ENCODE measurements at places on chromosomes 11 and 22.
A peak's percentile ranks its signal among the peaks of the same experiment; 100 is the strongest.

DNA sequence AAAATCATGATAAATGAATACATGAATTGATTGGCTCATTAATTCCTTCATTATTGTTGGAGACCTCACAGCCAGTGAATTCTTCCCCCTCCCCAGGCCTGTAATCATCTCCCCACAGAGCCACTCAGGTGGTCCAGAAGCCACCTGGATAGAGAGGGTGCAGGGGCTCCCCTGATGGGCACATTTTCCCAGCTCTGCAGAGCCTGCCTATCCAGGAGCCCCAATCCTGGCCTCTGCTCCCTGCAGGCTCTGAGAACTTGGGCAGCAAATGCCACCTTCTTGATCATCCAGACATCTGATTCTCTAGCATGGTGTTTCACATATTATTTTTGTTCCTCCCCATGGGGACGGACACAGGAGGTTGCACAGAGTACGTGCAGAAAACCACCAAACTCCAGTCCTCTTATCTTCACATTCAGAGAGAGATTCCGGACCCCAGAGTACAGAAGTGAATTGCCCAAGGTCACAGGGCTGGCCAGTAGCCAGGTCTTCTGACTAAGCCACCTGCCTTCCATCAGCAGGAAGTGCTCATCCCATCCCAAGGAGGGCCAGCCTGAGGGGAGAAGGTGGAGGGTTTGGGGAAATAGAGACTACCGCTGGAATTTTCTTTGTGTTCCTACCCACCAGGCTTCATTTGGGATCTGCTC, 348.0 kb downstream of the BUD13 start:
- no peak for DNase-seq

DNA sequence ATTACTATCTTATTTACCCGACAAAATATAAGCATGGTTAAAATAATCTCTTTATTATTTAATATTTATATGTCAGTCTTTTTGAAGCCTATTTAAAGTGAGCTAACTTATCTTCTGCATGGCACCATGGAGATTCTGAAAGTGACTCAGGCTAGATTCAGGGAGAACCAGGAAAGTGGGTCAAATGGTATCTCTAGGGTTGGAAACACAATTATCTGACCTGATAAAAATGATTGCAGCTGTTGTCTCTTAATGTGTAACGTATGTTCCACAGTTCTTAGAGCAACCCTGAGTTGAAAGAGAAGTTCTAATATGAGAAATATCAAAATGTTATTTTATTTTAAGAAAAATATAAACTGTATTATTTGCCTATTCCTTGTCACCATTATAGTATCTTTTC, 143.1 kb upstream of the CARD18 start:
- DNase-seq = no peak

DNA sequence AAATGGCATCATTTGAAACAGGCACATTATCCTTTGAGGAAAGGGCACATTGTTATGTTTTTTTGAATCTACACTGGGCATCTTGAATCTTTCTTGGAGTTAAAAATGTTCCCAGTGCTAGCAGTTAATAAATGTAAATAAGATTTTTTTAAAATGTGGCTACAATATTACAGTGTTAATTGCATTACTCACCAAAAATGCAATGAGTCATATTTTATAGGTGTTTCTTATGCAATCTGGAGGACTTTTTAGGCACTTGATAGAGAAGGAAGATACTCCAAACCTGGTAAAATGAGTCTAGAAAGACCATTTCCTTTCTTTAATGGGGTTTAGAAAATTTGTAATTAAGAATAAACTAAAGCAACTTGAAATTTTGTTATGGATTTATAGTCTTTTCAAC, 238.0 kb downstream of the METTL15 start:
- DNase-seq = no peak

GRCh38 chr11:110862407-110862806, 150.2 kb upstream of the ARHGAP20 start:
- DNase-seq = peak; percentile 20

DNA sequence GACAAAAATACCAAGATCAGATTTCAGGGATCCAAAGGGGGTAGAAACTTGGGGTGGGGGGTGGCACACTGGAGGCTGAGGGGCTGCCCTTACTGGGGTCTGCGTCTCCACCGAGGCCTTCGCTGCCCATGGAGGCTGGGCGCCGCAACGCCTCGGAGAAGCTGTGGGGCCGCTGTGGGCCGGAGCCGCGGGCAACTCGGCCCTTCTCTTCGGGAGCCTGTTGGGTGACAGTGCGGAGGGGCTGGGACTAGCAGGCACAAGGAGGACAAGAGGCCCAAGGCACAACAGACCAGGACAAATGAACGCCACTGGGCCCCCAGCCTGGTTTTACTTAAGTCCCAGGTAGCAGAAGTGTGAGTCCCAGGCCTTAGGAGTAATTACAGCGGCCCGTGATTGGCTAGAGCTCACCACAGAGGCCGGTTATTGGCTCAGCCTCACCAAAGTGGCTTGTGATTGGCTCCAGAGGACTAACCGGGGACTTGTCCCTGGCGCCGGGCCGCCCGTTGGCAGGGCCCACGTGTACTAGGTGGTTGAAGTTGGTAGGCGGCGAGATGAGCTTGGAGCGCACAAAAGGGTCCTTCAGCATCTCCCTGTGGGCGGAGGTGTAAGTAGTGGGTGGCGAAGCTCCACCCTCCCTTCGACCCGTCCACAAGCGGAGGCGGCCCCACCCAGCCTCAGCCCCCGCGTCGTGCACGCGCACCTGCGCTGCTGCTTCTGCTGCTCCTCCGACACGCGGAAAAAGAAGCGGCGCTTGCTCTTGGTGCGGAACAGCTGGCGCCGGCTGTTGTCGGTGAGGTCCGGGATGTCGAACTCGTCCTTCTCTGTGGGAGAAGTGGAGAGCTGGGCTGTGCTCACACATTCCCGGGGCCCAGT, 16.5 kb upstream of the MEN1 start:
- DNase-seq = no peak

DNA sequence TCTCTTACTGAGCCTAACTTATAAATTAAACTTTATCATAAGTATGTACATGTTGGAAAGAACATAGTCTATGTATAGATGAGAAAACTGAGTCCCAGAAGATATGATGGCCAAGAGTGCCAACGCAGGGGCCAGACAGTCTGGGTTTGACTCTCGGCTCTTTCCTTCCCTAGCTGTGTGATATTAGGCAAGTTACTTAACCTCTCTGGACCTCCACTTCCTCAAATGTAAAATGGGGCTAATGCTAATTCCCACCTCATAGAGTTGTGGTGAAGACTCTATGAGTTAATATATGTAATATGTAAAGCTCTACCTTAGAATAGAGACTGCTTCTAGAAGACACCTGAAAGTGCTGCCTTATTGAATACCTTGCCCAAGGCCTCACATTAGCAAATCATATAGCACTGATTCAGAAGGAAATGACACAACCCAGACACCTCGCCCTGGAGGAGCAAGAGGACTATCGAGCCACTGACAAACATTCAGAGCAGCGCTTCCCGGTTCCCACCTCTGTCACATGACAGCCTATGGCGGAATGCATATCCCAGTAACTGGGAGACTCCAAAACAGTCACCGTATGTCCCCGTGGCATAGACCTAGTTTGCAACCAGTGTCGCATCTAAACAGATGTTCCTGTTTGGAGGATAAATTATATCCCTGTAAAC, 11.3 kb upstream of the CCDC86 start:
- DNase-seq = no peak

DNA sequence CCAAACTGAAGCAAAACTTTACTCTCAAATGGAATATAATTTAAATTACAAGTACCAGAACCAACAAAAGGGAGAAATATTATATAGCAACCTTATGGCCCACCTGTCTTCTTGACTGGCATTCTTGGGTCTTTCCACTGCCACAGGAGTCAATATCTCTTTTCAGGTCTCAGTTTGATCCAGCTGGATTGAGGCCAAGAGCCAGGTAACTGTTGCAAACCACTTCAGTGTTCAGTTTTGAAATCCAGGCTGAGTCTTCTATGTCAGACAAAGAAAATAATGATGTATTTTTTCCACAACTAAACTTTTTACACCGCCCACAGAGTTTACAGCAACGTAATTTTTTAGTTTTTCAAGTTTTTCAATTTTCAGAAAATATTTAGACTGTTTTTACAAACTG, 648 bp downstream of the DLG2 start:
- DNase-seq = peak; percentile 10

- DNase-seq = no peak
These were observed 7.3 kb downstream of the GVQW3 start for GRCh38 chr11:76388408-76388807.

DNA sequence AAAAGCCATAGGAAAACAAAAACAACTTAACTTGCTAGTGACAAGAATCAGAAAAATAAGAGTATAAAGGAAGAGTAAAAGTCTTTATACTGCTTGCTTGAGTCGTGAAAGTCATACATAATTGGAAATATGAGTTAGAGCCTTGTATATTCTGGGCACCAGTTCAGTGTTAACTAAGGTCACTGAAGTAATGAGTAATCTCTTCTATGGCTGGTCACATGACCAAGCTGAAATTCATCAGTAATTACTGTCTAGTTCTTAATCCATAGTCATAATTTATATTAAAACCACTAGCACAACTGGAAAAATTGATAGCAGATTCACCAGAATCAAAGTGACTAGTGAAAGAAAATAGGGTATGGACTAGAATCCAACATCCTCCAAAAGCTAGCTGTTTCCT, 84.4 kb upstream of the SLC5A12 start:
- peak; percentile 33 for DNase-seq

DNA sequence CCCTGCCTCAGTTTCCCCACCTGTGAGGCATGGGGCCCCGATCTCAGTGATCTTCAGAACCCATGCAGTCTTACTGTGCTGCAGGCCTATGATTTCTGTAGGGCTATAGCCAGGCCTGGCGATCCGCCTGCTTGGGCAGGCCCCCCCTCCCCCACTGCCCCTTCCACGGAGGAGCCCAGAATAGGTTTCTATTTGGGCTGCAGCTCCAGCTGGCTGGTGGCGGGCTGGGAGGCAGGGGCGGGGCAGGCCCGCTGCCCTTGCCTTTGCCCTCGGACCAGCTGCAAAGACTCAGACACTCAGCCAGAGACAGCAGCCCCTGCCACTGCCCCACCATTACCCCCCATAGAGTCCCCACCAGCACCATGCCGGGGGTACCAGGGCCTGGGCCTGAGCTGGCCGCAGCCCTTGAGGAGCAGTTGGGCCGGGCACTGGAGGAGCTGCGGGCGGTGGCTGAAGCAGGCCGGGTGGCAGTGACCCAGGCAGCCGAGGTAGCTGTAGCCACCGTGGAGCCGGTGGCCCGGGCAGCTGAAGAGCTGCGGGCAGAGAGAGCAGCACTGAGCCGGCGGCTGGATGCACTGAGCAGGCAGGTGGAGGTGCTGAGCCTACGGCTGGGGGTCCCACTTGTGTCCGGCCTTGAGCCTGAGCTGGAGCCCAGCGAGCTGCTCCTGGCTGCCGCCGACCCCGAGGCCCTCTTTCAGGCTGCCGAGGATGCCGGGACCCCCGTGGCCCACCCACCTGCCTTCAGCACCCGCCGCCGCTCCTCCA, 12.2 kb downstream of the SMTN start:
- DNase-seq = no peak

GRCh38 chr22:18050065-18050464, 25.7 kb upstream of the MICAL3 start:
- no peak for DNase-seq

DNA sequence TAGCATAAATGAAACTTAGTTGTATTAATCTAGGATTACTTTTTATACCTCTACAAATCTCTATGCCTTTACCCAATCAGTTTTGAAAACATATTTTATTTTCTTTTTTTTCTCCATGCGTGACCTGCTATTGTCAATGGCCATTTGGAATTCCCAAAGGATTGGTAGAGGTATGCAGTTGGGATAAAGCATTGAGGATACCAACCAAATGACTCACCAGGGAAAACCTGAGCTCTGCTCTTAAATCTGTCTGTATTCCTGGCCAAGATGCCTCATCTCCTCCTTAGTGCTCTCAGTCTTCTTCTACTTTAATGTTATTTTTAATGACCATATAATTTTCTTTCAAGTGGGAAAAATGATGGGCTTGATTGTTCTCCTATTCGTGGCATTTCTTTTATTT, 61.9 kb downstream of the EHF start:
- DNase-seq = peak; percentile 12

DNA sequence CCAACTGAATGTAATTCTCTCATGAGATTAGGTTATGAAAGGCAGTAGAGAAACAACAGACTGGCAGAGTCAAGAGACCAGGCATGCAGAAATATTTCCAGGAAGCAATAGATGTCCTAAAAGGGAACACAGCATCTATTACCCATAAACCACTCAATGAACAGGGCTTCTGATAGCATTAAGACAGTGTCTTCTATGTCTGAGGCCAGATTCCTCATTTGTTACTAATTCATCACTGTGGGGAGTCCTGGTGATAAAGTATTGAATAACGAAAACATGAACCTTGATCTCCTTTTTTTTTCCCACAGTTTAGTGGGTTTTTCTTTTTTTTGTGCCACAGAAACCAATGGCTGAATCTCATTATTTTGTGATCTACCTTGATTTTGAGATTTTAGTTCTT, 339.0 kb downstream of the METTL15 start:
- peak; percentile 55 for DNase-seq

GRCh38 chr11:87281496-87281895, 243.8 kb downstream of the TMEM135 start:
- peak; percentile 88 for DNase-seq

DNA sequence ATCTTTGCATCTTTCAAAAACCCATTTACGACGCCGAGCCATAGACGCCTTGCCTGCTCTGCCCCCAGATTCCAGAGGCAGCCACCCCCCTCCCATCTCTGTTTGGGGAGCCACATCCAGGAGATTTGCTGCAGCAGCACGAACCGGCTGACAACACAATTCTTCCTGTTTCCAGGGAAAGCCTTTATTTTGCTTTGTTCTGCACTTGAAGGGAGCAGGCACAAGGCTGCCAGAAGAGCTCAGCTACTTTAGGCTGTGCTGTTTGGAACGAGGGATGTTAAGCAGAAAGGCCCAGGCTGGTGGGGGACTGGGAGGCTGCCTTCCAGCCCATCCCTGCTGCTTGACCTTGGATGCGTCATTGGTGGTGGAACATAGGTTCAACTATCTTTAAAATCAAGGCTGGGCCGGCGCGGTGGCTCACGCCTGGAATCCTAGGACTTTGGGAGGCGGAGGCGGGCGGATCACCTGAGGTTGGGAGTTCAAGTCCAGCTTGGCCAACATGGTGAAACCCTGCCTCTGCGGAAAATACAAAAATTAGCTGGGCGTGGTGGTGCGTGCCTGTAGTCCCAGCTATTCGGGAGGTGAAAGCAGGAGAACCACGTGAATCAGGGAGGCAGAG, 243.9 kb downstream of the MIAT start:
- no peak for DNase-seq

DNA sequence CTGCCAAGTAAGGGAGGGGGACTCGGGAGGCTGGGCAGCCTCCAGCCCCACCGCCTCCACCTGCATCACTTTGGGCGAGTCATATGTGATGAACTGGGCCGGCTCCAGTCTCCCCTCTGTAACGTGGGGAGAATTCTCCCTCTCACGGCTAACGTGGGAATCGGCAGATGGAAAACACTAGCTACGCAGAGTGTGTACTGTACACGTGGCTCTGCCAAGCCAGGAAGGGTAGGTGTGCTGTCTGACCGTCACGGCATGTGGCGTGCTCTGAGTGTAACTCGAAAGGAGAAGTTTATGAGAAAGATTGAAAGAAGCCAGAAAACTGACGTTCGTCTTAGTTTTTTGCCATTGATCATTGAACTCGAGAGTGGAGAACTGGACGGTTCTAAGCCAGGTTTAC, 13.7 kb downstream of the TRMU start:
- DNase-seq = no peak
